Activated CD8-positive, alpha-beta memory T cell treated with anti-CD3 and anti-CD28 coated beads for 24 hours (primary cell): ENCODE measurements at places on chromosomes 1 and 21.

- DNase-seq: peak; percentile 62
Measured at GRCh38 chr1:76868154-76868882, 1.0 kb downstream of the ST6GALNAC5 start.

DNA sequence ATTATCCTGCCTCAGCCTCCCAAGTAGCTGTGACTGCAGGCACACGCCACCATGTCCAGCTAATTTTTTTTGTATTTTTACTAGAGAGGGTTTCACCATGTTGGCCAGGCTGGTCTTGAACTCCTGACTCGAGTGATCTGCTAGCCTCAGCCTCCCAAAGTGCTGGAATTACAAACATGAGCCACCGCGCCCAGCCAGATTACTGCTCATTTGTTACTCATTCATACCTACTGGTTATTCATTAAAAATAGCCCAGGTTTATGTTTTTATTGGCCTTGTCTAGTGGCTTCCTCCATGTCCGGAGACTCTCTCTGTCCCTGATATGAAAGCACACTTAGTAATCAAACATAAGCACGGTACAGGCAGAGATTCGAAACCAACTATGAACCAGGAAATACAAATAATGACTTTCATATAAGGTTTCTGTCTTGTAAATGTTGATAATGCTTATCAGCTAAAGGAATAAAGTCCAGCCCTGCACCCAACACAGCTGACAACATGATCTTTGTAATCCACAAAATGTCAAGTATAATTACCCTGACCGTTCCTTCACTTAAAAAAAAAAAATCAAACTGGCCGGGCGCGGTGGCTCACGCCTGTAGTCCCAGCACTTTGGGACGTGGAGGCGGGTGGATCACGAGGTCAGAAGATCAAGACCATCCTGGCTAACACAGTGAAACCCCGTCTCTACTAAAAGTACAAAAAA lies 50.4 kb upstream of the CXADR start:
- DNase-seq: no peak

DNA sequence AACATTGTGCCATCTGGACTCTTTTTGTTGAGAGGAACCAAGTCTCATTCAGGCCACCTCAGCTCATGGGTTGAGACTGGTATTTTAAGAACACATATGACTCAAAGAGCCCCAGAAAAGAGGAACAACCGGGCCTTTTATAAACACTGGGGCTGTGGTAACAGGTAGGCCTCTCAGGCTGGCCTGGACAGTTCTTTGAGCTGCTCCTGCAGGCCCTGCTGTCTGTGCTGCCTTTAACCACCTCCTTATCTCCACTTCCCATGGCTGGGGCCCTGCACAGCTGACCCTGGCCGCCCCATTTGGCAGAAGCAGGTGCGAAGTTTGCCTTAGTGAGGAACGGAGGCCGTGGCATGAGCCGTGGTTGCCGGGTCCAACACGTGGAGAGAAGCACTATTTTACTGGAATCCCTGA lies 163.3 kb downstream of the RHOU start:
- DNase-seq: peak; percentile 35

GRCh38 chr1:155196893-155197638 lies 10.6 kb downstream of the THBS3 start:
- no peak for DNase-seq

DNA sequence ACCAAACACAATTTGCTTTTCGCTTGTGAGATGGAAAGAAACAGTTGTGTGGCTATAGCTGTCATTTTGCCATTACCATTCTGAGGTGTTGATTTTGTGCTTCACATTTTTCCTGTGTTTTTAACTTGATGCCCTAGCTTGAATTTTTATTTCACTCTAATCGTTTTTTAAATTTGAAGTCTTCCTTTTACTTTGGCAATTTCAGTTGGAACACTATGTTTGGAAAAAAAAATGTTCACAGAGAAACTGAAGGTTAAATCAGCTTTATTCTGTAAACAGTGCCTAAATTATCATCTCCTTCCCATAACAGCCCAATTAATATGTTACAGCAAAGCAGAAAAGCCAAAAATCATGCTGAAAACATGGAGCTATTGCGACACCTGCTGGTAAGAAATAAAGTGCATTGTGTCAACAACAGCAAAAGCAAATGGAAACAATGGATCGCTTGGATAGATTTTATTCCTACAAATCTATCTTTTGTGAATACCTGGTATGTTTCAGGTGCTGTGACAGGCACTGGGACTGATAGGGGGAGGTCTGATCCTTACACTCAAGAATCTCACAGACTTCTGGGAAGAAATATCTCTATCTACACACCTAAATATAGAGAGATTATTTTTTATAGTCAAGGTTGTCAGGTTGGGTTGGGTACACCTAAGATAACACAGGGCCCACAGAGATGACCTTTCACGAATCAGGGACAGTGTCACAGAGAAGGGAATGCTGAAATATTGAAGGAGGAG lies 16.2 kb upstream of the ERICH3 start:
- peak; percentile 61 for DNase-seq

DNA sequence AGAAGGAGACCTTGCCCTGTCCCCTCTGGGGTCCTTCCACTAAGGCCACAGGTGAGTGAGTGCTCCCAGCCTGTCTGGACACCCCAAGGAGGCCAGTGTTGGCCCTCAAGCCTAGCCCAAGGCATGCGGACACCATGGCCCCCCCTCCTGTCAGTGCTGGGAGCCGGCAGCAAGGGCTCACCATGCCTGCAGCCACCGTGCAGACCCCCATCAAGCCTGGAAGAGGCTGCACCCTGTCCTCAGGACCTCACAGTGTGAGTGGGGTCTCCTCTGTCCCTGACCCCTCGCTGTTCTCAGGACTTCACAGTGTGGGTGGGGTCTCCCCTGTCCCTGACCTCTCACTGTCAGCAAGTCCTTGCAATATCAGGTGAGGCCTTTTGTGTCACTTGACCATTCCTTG lies 33.2 kb upstream of the PRSS38 start:
- no peak for DNase-seq

DNA sequence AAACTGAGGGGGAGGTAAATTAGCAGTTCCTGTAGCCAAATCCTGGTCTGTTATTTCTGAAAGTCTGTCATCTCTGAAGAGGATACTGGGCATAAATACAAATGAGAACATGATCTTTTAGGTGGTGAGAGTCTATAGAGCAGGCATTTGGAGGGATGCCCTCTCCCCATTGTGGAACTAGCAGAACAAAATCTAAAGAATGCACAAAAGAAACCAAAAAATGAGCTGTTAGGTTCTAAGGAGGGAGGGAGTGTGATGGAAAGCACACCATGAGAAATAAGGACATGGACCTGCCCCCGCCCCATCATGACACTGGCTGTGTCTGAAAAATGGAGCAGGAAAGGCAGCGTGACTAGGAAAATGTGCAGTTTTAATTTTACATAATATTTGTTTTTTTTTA lies 262.0 kb downstream of the KIF26B start:
- DNase-seq: no peak

DNA sequence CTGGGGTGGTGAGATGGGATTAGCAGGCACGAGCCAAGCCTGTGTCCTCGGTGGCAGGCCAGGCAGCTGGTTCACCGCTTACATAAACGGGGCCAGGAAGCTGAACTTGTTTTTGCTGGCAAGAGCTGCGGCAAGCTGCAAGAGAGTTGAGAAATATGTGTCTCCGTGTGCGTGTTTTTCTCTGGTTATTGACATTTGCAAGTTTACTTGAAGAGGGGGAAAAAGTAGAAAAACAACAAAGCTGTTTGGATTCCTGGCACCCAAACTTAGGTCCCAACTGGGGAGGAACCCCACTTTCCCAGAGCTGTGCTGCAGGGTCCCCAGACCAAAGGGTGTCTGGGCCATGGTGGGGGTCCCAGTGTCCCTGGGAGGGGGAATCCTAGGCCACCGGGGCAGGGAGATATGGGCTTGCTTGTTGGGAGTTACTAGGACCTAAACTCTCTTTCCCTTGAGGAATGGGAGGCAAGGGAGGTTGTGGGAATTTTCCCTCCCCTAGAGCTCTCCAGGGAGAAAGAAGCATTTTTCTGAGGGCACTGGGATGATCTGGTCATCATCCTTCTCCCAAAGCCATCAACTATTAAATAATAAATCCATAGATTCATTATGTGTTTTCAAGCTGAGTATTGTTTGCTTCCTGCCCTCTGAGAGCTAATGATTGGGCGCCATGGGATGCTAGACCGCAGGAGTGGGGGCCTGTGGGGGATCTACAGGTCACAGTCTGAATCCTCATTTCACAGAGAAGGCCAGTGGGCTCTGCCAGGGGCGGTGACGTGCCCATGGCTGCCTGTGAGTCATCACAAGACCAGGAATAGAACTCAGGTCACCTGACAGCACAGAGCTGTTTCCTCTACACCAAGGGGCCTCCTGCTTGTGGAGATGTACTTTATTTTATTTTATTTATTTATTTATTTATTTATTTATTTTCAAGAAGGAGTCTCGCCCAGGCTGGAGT lies 14.8 kb downstream of the IL6R start:
- DNase-seq: no peak

DNA sequence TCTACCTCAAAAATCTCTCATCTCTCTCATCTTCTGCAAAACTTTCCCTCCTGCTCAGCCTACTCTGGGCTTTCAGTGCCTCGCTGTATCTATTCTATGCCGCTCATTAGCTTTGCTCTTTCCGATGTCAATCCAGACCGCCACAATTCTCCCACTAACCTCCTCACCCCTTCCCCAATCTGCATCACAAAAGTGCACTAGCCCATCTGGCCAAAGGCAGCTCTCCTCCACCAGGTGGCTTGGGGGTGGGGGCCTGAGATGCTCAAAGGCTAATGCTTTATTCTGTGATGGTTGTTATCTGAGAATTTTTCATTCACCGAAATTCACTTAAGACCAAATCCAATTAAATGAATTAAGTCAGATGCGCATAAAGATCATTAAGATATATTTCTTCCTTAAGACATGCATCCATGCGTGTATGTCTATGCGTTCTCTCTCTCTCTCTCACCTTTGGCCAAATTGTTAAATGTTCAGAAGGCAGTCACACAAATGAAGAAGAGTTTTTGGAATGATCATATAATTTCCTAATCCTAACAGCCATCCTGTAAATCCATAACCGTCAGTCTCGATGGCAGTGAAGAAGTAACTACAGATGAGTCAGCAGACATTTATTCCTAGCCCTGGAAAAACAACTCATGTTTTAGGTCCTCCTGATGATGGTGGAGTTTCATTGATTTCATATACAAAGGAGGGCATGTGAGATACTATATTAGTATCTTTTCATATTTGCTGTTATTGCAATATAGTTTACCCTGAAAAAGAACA lies 111.3 kb downstream of the C1orf21 start:
- DNase-seq: no peak

DNA sequence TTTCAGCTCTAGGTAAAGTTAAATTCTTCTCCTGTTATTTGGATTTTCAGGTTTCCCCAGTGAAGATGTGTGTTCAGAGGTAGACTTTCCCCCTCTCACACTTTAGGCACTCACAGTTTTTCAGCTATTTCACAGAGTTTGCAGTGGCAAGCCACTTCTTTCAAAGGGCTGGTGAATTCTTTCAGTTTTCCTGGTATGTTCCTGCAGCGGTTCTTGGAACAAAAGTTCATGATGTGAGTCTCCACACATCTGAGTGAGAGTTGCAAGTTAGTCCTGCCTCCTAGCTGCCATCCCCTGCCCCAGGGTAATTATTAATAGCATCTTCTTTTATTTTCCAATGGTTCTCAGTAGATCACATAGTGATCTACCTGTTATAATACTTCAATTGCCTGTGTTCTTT lies 27.3 kb upstream of the CD84 start:
- DNase-seq: no peak

DNA sequence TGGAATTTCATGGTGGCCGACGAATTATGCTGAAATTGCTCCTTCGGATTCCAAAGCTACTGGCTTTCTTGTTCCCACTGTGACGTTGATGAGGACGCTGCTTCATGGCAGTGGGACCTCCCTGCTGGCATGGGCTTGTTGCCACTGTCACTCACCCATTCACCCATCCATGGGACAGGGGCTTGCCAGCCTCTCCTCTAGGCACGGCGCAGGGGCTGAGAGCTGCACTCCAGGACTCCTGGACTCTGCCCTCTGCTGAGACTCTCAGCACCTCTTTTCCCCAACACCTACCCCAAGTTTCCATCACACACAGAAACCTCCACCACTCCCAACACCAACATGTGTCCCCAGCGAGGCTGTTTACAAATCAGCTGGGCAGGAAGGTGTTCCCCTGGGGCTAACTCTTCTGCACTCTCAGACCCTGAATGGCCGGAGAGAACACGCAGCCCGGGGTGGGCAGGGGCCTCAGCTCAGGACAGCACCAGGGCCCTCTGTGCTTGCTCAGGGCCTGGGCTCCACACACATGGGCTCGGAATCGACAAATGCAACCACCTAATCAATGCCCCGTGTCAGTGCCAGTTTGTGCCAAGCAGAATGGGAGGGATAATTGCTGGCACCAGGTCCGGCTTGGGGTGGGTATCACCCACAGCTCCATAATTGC lies 3.1 kb downstream of the ITGB2 start:
- no peak for DNase-seq

DNA sequence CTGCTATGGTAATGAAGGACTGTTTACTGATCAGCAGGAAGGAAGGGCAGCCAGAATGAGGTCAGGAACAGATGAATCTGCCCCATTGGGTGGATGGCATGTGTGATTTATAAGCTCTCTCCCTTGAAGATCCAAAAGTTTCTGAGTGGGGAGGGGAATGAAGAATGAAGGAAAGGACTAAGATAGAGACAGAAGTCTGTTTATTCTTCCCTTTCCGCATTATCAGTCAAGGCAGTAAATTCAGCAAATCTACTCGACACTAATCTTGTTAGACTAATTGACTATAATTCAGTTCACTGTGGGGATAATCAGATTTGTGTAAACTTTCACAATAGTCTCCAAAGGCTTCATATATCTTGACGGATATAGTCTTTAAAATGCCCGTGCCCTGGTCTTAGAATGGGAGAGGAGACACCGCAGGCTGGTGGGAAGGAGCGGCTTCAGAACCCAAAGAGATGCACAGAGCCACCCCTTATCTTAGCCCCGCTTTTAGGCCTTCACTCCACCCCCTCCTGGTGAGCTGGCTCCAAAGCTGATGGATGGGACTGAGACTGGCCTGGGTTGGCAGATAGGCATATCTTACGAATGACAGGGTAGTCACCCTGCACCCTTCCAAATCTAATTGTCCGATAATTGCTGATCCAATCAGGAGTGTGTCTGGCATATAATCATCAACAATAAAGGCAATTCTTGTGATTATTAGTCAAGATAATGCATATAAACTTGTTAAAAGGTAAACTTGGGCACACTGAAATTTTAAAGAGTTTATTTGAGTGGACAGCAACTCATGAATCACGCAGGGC lies 76.0 kb upstream of the PPM1J start:
- no peak for DNase-seq

GRCh38 chr1:218166268-218166945 lies 118.7 kb upstream of the RRP15 start:
- DNase-seq: no peak

- no peak for DNase-seq
Measured at GRCh38 chr1:240768979-240769378, 157.0 kb upstream of the GREM2 start.

- DNase-seq: peak; percentile 75
Measured at GRCh38 chr1:153985341-153985912, 712 bp downstream of the RAB13 start.
